ENCODE measurements at places on chromosomes 2 and 18.

DNA sequence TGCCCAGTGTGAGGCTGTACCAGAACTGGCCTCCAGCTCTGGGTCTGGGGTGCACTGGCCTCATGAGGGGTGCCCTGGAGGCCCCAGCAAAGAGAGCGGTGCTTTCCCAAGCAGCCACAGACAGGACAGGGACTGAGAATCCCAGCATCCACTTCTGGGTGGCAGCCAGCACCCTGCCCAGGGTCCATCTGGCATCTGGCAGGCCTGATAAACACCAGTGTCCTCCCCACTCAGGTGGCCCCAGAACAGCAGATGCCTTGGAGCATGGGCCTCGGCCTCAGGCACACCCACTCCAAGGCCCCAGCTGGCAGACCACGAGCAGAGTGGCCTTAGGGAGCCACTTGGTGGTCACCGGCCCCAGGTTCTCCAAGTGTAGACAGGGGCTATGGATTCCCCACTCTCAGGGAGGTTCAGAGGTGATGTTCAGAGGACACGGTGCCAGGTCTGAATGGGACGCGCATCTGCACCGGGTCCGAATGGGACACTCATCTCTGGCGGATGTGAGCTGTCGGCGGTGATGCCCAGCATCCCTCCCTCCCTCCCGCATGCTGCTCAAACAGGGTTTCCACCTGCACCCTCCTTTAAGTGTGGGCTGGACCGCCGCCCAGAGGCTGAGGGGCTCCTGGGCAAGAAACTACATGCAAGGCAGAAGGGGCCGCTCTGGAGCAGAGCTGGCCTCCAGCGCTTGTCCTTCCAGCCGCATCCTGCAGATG is 82.2 kb upstream of the GPC1 start:
- no peak for DNase-seq

GRCh38 chr18:25262920-25263319 is 89.0 kb downstream of the ZNF521 start:
- DNase-seq: no peak

GRCh38 chr2:182301093-182301492 is 125.7 kb downstream of the PDE1A start:
- DNase-seq: no peak

- no peak for DNase-seq
Measured at GRCh38 chr2:157809212-157809611, 66.9 kb downstream of the ACVR1 start.

- DNase-seq: no peak
Measured at GRCh38 chr18:54202851-54203250, 21.6 kb downstream of the MBD2 start.

- DNase-seq: no peak
Measured at GRCh38 chr2:232477751-232478510, 9.7 kb downstream of the ECEL1 start.

DNA sequence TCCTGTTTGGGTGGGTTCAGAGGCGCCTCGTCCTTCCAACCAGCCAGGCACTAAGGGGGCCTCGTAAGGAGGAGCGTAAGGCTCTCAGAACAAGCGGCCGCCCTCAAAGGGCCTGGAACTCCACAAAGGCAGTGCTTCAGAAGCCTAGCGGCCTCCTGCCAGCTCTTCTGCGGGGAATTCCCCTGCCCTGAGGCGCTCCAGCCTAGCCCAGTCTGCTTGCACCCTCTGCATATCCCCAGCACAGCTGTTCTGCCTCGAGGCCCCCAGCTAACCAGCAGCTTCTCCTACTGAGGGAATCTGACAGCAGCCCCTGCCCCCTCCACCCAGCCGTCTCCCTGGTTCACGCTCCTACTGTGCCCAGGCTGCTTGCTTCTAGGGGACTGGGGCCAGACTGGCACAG is 265.9 kb downstream of the TFCP2L1 start:
- no peak for DNase-seq

DNA sequence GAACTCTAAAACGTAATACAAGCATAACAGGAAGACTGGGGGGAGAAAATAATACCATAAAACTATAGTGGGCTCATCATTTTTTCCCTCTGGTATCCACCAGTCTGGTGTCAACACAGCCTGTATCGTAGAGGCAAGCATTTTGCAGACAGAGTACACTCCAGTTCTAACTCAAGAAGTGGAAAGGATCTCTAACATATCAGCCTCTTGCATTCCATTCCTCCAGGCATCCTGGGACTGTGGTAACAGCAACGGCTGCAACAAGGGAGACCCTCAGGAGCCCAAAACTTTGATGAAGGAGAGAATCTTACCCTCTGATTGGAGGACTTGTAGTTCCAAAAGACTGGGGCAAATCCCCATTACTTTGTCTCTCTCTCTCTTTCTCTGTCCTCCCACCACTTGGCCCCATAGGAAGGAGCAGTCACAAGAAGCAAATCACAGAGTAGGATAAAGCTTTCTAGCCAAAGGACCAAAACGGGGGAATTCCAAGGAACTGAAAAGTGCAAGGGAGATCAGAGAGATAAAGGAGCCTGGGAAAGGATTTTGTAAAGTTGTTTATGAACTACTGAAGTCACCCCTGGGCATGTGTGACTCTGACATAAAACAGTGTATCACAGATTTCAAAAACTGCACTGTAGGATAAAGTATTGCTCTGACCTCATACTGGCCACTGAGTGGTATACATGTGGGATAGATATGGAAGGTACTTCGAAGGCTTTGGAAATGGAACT is 11.9 kb downstream of the FRZB start:
- DNase-seq: no peak

DNA sequence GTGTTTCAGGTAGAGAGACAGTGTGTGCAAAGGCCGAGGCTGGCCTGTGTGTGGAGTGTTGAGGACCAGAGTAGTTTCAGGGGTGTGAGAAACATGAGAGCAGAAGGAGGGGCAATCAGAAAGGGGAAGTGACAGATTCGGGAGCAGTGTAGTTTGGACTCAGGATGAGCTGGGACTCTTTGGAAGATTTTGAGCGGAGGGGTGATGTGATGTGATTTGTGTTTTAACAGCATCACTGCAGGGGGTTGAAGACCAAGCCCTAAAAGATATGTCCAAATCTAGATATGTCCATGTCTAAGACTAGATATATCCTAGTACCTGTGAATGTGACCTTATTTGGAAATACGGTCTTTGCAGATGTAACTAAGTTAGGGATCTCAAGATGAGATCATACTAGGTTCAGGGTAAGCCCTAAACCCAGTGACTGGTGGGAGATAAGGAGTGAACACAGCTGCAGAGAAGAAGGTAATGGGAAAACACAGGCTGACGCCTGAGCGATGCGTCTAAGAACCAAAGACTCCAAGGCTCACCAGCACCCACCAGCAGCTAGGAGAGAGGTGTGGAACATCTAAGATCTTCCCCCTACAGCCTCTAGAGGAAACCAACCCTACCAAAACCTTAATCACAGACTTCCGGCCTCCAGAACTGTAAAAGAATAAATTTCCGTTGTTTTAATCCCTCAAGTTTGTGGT is 38.5 kb upstream of the MYO3B start:
- DNase-seq: no peak

- no peak for DNase-seq
Measured at GRCh38 chr18:60417946-60418345, 45.4 kb upstream of the MC4R start.

All from stimulated activated CD8-positive, alpha-beta memory T cell treated with anti-CD3 and anti-CD28 coated beads, Interleukin-4, amount 100 ng/mL, for 1 hour (primary cell).